HS-5 (cell line): ENCODE measurements at places on chromosomes 3 and 15.
A peak's percentile ranks its signal among the peaks of the same experiment; 100 is the strongest.

- DNase-seq: no peak
Observed at GRCh38 chr15:40630313-40630712, 36.3 kb downstream of the KNL1 start.

- no peak for DNase-seq
Observed at GRCh38 chr3:58635371-58636285, 30.9 kb downstream of the FAM3D start.

GRCh38 chr3:178568155-178568731 is 32.0 kb downstream of the KCNMB2 start:
- no peak for DNase-seq

DNA sequence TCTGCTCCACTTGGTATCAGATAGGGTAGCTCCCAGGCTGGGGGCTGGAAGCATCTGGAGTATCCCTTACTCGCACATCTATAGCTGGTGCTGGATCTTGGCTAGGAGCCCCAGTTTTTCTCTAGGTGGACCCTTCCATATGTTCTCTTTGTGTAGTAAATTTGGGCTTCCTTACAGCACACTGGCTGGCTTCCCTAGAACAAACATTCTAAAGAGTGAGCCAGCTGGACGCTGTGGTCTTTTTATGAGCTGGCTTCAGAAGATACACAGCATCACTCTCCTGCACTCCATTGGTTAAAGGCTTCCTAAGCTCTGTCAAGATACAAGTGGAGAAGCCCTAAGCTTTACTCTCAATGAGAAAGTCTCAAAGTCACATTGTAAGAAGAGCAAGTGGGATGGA is 322.1 kb downstream of the WDR72 start:
- DNase-seq: no peak

DNA sequence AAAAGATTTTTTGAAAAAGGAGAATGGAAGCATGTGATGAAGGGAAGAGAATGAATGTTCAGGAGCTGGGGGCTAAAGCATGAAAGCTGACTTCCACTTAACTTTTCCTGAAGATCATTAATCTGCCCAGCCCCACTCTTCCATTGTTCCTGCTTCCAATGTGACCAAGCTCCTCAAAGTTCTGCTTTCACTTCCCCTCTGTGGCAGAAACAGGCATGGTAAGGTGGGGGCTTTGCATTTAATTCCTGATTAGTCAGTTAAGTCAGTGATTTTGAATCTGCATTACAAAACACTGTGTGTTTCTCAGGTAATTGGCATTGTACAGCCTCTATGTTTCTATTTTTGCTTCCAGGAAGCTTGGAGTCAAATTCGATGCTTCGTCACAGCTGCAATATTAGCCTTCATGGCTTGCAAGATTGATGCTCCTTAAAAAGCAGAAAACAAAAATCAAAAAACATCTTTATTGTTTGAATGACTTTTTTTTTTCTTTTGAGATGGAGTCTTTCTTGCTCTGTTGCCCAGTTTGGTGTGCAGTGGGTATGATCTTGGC is 7.3 kb upstream of the TM6SF1 start:
- DNase-seq: no peak

- DNase-seq: no peak
Observed at GRCh38 chr3:148654433-148654832, 43.3 kb upstream of the AGTR1 start.

DNA sequence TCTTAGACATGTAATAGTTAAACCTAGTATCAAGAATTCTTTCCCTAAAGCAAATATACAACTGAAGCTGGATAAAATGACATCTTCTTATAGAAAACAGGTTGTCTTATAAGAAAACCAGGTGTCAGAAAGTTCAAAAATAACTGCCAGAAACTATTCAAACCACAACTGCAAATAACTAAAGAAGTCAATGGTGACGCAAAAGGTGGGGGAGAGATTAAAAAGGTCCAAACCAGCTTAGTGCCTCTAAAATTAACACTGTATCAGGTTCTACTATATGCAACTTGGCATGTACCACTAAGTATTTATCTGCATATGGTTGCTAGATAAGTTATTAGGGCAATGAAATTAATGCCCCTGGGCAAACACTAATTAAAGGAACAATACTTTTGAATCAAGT is 136.8 kb downstream of the TBL1XR1 start:
- DNase-seq: no peak

GRCh38 chr15:100918690-100919480 is at the start of gene LRRK1:
Gene LRRK1, plus strand, starts transcription at chr15:100919357. Its CDS starts 5,276 bp downstream, at chr15:100924633.
- DNase-seq: peak; percentile 43

DNA sequence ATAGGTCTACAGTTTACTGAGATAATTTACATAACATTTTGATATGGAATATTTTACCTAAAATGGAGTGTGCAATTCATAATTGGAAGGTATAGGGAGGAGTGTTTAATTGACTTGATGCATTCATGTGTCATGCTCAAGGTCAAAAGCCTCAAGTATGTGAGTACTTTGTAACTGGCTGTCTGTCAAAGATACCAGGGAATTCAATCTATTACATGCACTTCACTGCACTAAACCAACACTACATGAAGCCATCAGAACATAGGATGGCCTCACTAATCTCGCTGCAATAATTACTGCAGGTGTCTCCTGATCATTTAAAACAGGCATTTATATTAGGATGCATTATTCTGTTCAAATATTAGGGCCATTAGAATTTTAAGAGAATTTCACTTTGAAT is 367.2 kb downstream of the CNTN4 start:
- no peak for DNase-seq

- no peak for DNase-seq
Observed at GRCh38 chr15:39645138-39645975, 64.5 kb downstream of the THBS1 start.

DNA sequence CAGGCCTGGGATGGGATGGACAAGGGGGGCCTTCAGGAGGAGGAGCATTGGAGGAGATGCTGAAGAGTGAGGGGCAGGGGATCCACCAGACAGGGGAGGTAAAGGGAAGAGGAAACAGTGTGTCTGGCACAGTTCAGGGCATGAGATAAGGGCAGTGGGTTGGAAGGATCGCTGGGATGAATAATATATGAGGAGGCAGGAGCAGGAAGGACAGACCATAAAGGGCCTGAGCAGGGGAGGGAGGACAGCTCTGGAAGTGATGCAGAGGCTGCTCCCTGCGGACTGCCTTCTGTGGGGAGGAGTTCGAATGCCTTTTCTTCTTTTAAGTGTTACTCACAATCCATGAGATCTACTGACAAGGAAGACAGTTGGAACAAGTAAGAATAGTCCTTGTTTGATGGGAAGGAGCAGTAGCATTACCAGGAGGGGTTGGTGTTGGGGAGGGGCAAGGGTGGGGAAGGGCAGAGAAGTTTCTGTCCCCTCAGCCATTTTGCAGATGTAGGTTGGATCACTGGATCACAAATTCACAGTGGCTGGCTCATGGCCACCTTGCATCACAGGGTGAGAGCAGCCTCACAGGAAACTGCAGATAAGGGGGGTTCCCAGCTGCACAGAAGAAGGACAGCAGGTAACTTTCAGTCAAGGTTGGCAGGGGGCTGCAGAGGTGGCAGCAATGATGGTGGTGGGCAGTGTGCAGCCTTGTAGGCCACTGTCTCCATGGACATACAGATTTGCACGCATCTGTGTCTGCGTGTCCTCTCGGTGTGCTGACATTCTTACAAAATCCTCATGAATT is 91.9 kb upstream of the SNRPN start:
- DNase-seq: no peak

DNA sequence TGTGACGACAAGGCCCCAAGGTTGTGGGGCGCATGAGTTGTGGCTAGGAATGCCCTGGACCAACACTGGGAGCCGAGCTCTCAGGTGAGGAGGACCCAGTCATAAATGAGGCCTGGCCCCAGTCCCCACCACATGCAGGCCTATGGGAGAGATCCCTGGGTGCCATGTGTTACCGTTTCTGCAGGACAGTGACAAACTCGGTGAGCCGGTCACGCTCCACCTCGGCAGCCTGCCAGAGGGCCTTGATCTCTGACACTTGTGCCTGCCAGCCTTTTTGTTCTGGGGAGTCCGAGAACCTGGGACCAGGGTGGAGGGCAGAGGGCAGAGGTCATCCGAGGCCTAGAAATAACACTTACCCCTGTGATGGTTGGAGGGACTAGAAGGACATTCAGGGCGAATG is 27.7 kb upstream of the HHATL start:
- no peak for DNase-seq
